ENCODE measurements at places on chromosomes 7 and 10. TPM values are rescaled to one million over a fixed set of nuclear protein-coding genes. Genes with fewer than 3 reads are reported as not detected.

GRCh38 chr10:100045592-100045991, 35.8 kb upstream of the DNMBP start:
- no peak for DNase-seq

The GJD4 gene
- total RNA-seq = not detected

DNA sequence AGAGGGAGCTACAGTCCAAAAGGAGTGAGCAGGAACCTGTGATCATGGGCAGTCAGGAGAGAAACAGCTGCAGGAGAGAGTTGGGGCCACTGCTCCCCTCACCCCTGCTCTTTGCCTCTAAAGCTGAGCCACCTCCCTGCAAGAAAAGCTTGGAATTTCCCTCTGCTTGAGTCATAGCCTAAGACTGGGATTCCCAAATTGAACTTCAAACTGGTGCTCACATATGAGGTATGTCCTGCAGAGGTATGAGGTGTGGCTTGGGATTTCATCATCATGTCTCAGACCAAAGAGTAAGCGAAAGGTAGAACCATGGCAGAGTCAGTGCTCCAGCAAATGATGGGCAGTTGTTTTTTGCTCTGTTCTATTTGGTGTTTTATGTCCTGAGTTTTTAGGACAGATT, 237.1 kb upstream of the NRP1 start:
- DNase-seq = no peak

The BAZ1B gene
- total RNA-seq = 41.8 TPM

- no peak for DNase-seq
These were observed 14.5 kb downstream of the PDGFA start for GRCh38 chr7:505171-505570.

GRCh38 chr10:97849687-97850402, at the start of gene GOLGA7B:
TSS of gene GOLGA7B (plus strand) at chr10:97849843. CDS start at chr10:97850304, 461 bp downstream.
- DNase-seq = no peak

- no peak for DNase-seq
These were observed 120.6 kb downstream of the MTPAP start for GRCh38 chr10:30228417-30229036.

The SKAP2 gene
- 50.6 TPM for total RNA-seq

The LIPN gene
- total RNA-seq = not detected

Data from uterus (tissue), 4 donors.